ENCODE measurements at places on chromosomes 13 and 19. TPM values are rescaled to one million over a fixed set of nuclear protein-coding genes. Genes with fewer than 3 reads are reported as not detected.

HS6ST3 gene
- total RNA-seq: not detected

INSR gene
- total RNA-seq: 7.2 TPM

IGFL2 gene
- not detected for total RNA-seq

SSC5D gene
- 1.1 TPM for total RNA-seq

SDHAF1 gene
- 20.4 TPM for total RNA-seq

CCDC70 gene
- not detected for total RNA-seq

SELENOV gene
- total RNA-seq: not detected

KCNRG gene
- total RNA-seq: 2.6 TPM

PSG11 gene
- 0.17 TPM for total RNA-seq

DNA sequence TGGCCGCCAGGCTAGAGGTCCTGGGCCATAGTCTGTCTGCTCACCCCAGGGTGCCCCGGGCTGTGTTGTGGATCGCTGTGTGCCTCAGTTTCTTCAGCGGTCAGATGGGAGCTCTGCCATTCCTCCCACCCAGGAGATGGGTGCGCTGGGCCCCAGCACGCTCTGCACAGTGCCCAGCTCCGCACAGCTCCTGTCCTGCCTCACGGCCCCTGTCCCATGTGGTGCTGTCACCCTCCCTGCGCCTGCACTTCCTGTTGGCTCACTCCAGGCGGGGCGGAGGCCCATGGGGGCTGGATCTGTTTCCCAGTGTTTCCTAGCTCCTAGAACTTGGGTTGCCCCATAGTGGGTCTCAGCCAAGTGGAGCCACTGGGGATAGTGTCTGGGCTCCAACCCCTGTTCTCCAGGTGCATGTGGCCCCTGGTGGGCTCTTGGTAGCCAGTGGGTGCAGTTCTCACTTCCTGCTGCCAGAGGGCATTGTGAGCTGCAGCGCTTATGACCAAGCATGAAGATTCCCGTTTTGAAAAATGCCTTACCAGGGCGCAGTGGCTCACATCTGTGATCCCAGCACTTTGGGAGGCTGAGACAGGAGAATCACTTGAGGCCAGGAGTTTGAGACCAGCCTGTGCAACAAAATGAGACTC lies 69.8 kb downstream of the KDM4B start:
- peak; percentile 53 for DNase-seq

- DNase-seq: no peak
These were observed 6.2 kb upstream of the COLGALT1 start for GRCh38 chr19:17549085-17549740.

- DNase-seq: peak; percentile 8
These were observed 342.6 kb downstream of the MZT1 start for GRCh38 chr13:72384879-72385278.

DNA sequence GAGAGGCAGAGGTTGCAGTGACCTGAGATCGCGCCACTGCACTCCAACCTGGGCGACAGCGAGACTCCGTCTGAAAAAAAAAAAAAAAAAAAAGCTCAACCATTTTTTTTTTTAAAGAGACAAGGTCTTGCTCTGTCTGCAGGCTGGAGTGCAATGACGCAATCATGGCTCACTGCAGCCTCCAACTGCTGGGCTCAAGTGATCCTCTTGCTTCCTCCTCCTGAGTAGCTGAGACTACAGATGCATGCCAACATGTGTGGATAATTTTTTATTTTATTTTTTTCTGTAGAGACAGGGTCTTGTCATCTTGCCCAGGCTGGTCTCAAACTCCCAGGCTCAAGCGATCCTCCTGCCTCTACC lies 10.3 kb downstream of the EHD2 start:
- DNase-seq: peak; percentile 67

- peak; percentile 93 for DNase-seq
These were observed 452 bp upstream of the KLHL26 start for GRCh38 chr19:18636183-18636968.

DNA sequence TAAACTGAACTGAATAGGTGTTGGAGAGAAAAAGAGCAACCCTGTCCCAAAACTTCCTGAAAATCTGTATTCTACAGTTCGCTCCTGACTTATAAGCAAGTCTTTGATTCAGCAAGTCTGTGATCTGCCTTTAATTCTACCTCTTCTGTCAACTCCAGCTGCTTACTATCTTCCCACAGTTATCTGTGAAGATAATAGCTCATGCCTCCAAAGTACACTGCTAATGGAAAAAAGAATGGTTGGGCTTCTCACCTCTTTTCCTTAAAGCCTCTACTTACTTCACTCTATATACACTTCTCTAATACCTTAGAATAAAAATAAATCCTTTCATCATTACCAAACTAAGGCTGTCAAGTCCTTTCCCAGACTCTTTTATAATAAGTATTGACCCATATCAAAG lies 391.5 kb upstream of the MIR17HG start:
- DNase-seq: no peak

GRCh38 chr13:73173279-73173811 lies 114.5 kb downstream of the KLF5 start:
- no peak for DNase-seq

- DNase-seq: peak; percentile 49
These were observed 8.1 kb downstream of the PTGIR start for GRCh38 chr19:46616631-46617322.

DNA sequence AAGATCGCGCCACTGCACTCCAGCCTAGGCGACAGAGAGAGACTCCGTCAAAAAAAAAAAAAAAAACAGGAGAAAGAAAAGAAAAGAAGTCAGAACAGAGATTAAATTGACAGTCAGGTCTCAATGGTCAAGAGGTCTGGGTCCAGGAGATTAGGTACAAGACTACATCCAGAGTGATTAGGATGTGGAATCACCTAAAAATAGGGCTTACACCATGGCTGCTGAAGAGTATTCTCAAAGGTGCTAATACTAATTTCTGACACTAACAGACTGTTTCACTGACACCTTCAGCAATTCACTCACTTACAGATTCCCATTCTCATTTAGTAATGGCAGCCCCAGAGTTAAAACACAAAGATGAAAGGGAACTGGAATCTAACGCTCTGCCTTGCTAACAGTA lies 91.7 kb downstream of the TBC1D4 start:
- no peak for DNase-seq

GRCh38 chr19:17610384-17610783 lies 54.9 kb downstream of the COLGALT1 start:
- peak; percentile 67 for DNase-seq

DNA sequence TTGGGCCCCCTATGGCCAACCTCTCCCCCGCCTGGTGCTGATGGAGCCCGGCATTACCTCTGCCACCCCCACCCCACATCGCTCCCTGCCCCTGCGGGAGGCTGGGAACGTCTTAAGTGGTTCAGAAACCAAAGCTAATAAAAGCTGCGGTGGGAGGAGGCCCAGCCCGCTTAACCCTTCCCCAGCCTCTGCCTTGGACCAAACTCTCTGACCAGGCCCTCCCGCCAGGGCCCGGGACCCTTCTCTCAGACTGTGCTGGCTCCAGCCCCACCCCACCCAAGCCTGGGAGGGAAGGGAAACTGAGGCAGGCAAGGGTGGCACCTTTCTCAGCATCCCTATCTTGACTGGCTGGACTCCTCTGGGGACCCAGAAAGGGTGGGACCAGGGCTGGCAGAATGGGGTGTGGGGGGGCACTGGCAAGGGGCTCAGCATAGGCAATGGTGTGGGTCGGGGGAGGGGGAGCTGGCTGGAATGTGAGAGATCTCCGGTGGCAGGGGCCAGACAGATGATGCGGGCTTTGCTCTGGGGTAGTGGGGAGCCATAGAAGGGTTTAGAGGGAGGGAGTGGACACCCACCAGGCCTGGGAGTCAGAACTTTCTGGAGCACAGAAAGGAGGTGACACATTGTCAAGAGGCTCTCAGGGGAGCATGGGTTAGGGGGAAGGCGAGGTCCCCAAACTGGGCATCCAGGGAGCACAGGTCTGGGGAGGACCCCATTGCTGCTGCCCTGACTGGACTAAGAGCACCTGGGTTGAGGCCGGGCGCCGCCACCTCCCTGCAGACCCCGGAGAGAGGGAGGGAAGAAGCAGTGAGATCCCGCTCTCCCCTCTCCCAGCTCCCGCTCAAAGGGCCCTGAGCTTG lies 21.9 kb downstream of the SMIM24 start:
- peak; percentile 71 for DNase-seq

DNA sequence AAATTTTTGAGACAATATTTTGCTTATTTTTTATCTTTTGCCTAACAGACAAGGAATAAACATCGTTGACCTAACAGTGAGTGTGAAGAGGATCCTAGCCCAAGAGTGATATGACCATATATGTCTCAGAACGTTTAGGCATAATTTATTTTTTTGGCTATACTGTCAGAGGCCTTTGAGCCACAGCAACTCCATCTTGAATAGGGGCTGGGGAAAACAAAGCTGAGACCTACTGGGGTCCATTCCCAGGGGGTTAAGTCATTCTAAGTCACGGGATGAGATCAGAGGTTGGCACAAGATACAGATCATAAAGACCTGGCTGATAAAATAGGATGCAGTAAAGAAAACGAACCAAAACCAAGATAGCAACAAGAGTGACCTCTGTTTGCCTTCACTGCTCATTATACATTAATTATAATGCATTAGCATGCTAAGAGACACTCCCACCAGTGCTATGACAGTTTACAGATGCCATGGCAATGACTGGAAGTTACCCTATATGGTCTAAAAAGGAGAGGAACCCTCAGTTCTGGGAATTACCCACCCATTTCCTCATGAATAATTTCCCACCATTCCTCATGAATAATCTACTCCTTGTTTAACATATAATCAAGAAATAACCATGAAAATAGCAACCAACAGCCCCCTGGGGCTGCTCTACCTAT lies 510.9 kb upstream of the PCDH9 start:
- DNase-seq: no peak

GRCh38 chr19:36225219-36225892 lies 10.4 kb downstream of the ZNF146 start:
- peak; percentile 46 for DNase-seq

GRCh38 chr19:29287061-29287460 lies 74.1 kb upstream of the UQCRFS1 start:
- no peak for DNase-seq

DNA sequence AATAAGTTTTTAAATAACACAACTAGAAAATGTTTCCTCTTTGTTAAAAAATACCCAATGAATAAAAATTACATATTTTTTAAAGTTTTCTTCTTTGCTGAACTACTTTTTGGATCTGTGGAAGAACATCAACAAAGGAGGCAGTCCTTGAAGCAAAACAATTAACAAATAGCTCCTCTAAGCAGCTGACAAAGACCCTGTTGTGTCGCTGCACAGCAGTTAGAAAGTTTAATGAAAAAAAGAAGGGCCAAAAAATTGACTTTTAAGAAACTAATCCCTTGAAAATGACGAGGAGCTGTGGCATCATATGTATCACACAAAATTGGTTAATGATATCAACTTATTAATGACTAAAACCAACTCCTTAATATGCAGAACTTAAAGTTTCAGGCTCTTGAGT lies 72.1 kb downstream of the SLITRK1 start:
- no peak for DNase-seq

DNA sequence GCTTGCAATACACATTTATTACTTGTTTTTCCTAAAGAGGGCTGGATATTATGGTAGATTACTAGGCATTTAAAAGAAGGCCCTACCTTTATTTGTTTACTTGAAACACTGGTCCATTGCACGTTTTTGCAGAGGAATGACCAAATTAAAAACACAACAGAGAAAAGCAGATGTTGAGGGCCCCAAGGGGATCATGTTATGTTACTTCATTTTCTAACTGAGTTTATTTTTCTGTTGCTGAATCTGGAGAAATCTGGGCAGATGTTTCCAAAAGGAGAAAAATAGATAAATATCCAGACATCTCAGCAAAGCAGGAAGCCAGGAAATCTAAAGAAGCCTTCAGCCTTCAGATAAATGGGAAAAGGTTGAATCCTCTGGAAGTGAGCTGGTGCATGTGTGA lies 353.0 kb downstream of the NDFIP2 start:
- DNase-seq: no peak

DNA sequence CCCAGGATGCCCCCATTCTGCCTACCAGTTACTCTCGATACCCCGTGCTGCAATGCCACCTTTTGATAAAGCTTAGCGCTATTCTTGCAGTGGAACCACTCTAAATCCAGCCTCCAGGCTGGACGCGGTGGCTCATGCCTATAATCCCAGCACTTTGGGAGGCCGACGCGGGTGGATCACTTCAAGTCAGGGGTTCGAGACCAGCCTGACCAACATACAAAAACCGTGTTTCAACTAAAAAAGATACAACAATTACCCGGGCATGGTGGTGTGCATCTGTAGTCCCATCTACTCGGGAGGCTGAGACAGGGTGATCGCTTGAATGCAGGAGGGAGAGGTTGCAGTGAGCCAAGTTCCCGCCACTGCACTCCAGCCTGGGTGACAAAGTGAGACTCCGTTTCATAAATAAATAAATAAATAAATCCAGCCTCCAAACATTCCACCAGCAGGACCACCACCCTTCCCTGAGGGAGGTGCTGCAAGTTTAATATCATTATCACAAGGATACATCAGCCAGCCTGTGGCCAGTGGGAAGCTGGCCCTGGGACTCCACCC lies 27.7 kb downstream of the CYP2B6 start:
- DNase-seq: no peak

DNA sequence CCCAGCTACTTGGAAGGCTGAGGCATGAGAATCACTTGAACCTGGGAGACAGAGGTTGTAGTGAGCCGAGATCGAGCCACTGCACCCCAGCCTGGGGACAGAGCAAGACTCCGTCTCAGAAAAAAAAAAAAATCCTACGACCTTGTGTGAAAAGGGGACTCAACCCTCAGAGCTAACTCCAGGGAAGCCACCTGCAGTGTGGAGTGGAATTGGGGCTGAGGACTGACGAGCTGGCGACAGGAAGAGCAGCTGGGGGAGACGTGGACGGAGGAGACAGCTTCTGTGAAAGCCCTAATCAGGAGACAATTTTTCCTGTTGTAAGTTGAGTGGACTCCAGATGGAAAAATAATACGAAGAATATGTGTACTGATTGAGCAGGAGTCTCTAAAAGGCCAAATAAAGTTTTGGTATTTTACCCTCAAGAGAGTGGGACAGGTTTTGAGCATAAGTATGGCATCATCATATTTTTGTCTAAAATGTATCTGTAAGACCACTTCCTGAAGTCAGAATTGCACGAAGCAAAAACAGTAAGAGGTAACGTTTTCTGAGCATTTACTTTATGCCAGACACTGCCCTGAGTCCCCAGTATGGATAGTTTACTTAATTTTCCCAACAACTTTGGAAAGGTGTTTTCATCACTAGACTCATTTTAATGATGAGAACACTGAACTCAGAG lies 12.0 kb upstream of the LAIR1 start:
- DNase-seq: no peak

- DNase-seq: no peak
These were observed 452 bp downstream of the PIAS4 start for GRCh38 chr19:4007836-4008539.

DNA sequence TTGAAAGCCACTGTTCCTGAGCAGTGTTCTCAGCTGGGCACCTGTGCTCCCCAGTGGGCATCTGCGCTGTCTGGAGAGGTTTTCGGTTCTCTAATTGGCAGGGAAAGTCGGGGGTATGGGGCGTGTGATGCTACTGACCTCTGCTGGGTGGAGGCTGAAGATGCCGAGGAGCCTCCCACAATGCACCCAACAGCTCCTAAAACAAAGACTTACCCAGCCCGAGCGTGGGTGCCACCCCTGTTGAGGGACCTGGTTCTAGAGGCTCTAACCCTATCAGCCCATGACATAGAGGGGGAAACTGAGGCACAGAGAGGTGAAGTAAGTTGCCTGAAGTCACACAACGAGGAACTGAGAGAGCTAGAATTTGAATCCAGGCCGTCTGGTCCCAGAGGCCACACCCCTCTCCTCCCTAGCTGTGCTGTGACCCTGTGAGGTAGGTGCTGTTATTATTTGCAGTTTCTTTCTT lies 2.3 kb downstream of the SPACA4 start:
- DNase-seq: peak; percentile 39

- DNase-seq: no peak
These were observed 57.1 kb downstream of the F2RL3 start for GRCh38 chr19:16945762-16946465.

GRCh38 chr19:18940769-18941627 lies at the start of gene HOMER3:
Gene HOMER3 (minus strand): TSS chr19:18941217. CDS start chr19:18938982, 2,235 bp downstream.
- DNase-seq: peak; percentile 24
